Lower lobe of right lung (tissue), 2 donors: ENCODE measurements at places on chromosomes 11 and 22. TPM values are rescaled to one million over a fixed set of nuclear protein-coding genes. Genes with fewer than 3 reads are reported as not detected.

CCDC188 gene
- total RNA-seq, result 0.77 TPM

GRCh38 chr11:69211920-69212797, 56.4 kb downstream of the SMIM38 start:
- no peaks in the 10 kb centered on the region for H3K27me3 ChIP-seq
- H3K4me3 ChIP-seq, result no peak overlapping the region
- H3K27ac ChIP-seq, result no peak overlapping the region
- no peaks in the 10 kb centered on the region for H3K4me1 ChIP-seq
- DNase-seq, result no peak
- H3K36me3 ChIP-seq, result no peaks in the 10 kb centered on the region

GRCh38 chr22:40044870-40045834, 50.4 kb downstream of the FAM83F start:
- DNase-seq, result peak; percentile 73
- peak overlapping the region; percentile 75 for H3K4me3 ChIP-seq
- H3K4me1 ChIP-seq, result peaks cover 48% of the 10 kb centered on the region
- no peaks in the 10 kb centered on the region for H3K27me3 ChIP-seq
- H3K27ac ChIP-seq, result peak overlapping the region; percentile 95

GRCh38 chr22:41976070-41976901, 7.0 kb downstream of the SEPTIN3 start:
- no peaks in the 10 kb centered on the region for H3K36me3 ChIP-seq
- H3K27ac ChIP-seq, result no peak overlapping the region
- H3K4me3 ChIP-seq, result peak overlapping the region; percentile 52
- peaks cover 53% of the 10 kb centered on the region for H3K27me3 ChIP-seq
- H3K4me1 ChIP-seq, result peaks cover 5% of the 10 kb centered on the region

DNA sequence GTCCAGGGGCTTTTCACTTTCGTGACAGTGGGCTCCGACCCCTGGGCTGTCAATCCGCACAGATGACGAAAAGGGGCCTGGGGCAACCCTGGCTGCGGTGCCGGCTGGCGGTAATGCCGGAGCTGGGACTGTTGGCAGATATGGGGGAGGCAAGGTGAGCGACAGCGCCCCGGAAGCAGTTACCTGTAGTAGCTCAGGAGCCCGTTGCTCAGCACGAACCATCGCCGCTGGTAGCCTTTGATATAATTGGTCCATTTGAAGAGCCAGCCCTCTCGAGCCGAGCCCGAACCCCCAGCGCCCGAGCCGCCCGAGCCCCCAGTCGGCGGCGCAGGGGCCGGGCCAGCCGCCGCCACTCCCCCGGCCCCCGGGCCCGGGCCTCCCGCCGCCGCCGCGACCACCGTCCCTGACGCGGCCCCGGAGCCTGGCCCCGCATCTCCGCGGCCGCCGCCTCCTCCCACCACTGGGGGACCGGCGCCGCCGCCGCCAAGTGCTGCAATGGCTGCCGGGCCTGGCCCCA, 396 bp downstream of the OSBP start:
- peaks cover 3% of the 10 kb centered on the region for H3K36me3 ChIP-seq
- peaks cover 50% of the 10 kb centered on the region for H3K4me1 ChIP-seq
- H3K27me3 ChIP-seq, result no peaks in the 10 kb centered on the region
- DNase-seq, result peak; percentile 83
- H3K27ac ChIP-seq, result peak overlapping the region; percentile 93
- H3K4me3 ChIP-seq, result peak overlapping the region; percentile 83

OR10D3 gene
- total RNA-seq, result not detected
